ENCODE measurements at places on chromosomes 5 and 9.

DNA sequence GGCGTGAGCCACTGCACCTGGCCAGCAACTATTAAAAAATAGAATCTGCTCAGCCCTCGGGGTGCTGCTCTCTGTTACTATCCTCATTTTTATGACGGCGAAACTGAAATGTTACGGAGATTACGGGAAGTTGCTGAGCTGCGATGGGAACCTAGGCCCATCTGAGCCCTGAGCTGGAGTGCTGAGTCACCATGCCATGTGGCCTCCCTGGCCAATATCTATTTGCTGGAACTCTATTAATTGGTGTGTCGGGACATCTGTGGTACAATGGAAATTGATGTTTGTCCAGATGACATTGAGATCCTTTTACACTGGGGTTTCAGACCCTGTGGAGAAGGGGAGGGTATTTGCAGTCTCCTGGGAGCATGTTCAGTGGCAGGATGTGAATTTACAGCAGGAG, 8.1 kb downstream of the PRDM12 start:
- DNase-seq, result no peak

GRCh38 chr9:2622461-2623287, 1.1 kb downstream of the VLDLR start:
- no peak for DNase-seq

GRCh38 chr5:8767746-8768145, 778.1 kb downstream of the SEMA5A start:
- DNase-seq, result no peak

GRCh38 chr9:16315720-16316119, 554.8 kb downstream of the BNC2 start:
- DNase-seq, result no peak

DNA sequence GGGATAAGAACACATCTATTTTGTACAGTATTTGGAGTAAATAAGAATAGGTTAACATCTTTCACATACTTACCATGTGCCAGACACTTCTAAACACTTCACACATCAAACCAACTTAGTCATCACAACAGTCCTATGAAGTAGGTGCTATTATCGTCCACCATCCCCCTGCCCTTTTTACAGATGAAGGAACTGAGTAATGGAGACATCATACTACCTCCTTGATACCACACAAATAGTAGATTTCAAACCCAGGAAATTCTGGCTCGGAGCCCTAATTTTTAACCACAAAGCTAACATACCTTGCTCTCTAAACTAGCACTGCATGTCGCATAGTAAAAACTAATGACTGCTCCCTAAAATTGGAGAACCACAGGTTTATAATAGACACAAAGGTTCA, 4.2 kb upstream of the ZNF366 start:
- DNase-seq, result no peak

DNA sequence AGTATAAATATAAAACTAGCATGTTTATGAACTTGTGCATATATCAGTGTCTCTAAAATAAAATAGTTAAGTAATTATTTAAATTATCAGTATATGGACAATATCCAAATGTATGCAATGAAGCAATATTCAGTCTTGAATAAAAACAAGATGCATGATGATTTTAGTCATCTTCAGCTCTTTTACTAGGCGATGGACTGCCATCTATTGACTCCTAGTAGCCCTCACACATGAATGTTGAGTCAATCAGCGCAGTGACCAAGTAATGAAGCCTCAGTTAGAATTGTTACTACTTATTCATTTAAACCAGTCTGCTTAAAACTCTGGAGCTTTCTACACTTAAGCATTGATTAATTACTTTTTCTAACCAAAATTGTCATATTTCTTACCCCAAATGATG, 92.9 kb upstream of the GRHPR start:
- DNase-seq, result no peak

DNA sequence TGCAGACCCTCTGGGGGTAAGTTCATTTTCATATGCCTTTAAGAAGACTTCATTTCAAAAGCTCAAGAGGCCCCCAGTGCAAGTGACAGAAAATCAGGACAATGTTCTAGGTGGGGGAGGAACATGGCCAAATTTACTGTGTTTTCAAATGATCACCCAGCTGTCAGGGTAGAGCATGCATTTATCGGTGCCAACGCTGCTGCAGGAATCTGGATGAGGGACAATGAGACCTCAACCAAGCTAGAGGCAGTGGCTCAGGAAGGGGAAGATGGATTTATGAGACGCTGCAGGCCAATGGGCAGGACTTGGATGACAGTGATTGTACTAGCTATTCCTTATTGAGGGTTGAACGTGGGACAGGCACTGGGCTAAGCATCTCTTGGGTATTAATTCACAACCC, 278.4 kb downstream of the ASTN2 start:
- DNase-seq, result no peak

GRCh38 chr5:34608859-34609648, 47.1 kb upstream of the RAI14 start:
- peak; percentile 16 for DNase-seq

- no peak for DNase-seq
Observed at GRCh38 chr9:138076650-138077009, 199.0 kb downstream of the CACNA1B start.

GRCh38 chr5:41966401-41967105, 41.5 kb downstream of the FBXO4 start:
- no peak for DNase-seq

DNA sequence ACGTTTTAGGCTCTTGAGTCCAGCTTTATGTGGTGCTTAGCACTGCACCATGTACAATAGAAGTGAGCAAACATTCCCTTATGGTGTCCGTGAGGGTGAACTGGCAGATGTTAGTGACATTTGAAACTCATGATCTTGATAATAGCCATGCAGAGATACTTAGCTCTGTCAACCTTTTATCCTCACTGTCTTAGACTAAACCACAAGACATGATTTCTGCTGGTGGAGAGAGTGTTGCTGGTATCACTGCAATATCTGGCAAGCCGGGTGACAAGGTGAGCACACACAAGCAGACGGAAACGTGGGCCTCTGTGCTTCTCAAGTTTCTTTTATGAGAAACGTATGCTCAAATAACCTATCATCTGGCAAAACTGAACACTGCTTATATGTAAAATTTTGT, 68.4 kb downstream of the CAST start:
- no peak for DNase-seq

DNA sequence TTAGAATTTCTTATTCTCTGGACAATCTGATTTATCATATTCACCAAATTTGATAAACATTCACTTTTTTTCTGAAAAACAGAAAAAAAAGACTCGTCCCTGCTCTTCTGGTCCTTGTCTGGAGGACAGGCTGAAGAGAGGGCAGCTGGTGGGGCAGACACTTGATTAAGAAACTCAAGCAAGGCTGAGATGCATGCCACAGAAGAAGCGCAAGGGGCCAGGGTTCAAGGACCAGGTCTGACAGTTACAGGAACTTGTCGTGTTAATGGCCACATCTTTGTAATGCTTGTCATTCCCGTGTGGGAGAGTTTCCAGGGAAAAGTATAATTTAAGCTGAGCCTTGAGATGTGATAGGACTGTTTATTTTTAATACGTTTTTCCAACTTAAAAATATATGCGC, 40.6 kb upstream of the SHB start:
- no peak for DNase-seq

- DNase-seq, result no peak
Observed at GRCh38 chr9:113540466-113540865, 76.9 kb downstream of the RGS3 start.

DNA sequence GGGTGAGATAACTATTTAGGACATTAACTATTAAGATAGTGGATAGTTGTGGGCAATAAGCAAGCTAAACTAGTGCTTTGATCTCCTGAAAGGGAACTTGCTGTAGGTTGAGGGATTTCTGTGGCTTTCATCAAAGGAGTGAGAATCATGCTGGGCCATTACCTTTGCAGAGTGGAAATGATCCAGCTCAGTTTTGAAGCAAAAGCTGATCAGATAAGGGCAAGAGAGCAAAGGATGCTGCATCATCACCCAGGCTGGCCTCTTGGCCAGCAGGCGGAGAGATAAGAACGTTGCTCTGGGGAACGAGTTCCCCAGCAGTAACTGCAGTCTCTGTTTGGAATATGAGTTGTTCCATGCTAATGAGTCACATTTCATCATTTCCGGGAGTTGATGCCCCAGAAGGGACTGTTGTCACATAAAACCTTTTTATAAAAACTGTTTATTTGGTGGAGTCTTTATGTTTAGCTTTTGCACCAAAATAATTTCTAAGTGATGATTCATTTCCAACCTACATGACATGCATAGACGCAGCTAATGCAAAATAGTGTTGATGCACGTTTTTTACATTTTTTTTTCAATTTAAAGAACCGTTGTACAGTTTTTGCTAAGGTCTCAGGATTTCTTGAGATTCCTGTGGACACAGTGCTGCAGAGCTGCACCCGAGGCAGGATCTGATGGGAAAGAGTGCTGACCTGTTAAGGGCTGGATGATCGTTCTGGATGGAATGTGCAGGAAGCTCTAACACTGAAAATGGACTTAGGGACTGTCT, 99.3 kb downstream of the ACTBL2 start:
- peak; percentile 43 for DNase-seq

GRCh38 chr9:106110483-106110882, 416.1 kb downstream of the TMEM38B start:
- DNase-seq, result no peak

GRCh38 chr9:37621273-37622121, 29.1 kb upstream of the TOMM5 start:
- no peak for DNase-seq

- DNase-seq, result no peak
Observed at GRCh38 chr5:91194824-91195381, 188.2 kb downstream of the ARRDC3 start.
